ENCODE measurements at places on chromosomes 6 and 20. TPM values are rescaled to one million over a fixed set of nuclear protein-coding genes. Genes with fewer than 3 reads are reported as not detected.

Gene CCR6
- not detected for total RNA-seq

Gene CASS4
- not detected for total RNA-seq

Gene MTCH1
- 393 TPM for total RNA-seq

Gene AGER
- total RNA-seq: 17.4 TPM

Measured in G401 (cell line).